ENCODE measurements at places on chromosomes 11 and 22.

DNA sequence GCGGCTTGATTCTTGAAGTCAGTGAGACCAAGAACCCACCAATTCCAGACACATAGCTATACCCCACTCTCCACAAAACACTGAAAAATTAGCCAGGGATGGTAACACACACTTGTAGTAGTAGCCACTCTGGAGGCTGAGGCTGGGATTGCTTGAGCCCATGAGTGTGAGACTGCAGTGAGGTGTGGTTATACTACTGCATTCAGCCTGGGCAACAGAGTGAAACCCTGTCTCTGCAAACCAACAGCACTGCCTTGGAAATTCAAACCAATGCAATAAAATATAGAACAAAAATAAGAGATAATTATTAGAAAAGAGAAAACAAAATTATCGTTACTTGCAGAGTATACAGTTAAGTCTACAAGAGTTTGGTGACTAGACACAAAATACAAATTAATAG, 20.2 kb upstream of the PRDM10 start:
- no peak for DNase-seq

GRCh38 chr11:2272946-2273280, 2.5 kb upstream of the ASCL2 start:
- DNase-seq = no peak

DNA sequence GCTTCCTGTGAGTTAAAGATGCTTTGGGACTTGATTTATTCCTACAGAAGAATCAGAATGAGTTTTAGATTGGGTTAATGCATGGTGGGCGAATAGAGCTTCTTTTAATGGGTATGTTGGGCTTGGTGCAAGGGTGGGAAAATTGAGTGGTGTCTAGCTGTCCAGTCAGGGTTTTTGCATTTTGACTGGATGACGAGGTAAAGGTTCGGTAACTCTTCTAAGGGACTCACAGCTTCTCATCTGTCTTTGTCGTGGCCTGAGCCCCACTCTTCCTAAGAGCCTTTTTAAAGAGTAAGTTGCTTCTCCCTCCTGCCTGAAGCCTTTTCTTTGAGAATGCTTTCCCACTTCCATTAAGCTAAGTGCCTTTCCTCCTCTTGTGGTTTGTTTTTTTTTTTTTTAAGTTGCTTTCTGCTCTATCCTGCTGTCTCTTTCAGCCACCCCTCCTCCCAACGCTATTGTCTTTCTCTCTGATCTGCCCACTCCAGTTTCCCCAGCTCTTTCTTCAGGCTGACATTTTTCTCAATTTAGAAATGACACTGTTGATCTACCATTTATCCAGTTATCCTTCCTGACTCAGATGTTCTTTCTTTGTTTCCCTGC, 1.1 kb downstream of the DPF2 start:
- no peak for DNase-seq

GRCh38 chr22:22712092-22712658, 67.8 kb downstream of the GGTLC2 start:
- DNase-seq = no peak

- DNase-seq = no peak
Observed at GRCh38 chr11:76008474-76008873, 193.5 kb downstream of the UVRAG start.

DNA sequence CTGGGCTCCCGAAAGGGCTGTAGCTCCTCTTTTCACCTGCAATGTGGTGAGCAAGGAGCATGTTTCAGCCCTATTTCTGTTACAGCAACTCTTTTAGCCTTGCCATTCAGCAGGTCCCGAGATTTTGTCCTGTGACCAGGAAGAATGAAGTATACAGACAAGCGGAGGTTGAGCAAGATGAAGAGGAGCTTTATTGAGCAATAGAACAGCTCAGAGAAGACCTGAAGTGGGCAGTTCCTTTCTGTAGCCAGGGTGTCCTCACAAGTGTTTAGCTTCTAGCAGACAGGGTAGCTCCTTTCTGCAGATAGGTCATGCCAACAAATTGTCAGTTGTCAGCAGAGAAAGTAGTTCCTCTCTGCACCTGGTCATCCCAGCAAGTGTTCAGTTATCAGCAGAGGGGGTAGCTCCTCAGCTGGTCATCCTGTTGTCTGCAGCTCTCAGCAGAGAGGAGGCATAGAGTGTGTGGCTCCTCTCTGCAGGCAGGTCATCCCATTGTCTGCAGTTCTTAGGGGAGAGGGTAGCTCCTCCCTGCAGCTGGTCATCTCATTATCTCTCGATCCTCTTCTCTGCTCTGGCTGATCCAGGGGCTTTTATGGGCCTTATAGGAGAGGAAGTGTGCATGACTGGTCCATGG, 5.4 kb upstream of the OR56A4 start:
- DNase-seq = no peak

GRCh38 chr11:113684496-113684895, 21.6 kb downstream of the TMPRSS5 start:
- DNase-seq = no peak

- no peak for DNase-seq
Observed at GRCh38 chr22:44256085-44256484, 56.7 kb downstream of the SHISAL1 start.

- DNase-seq = no peak
Observed at GRCh38 chr11:61258546-61258945, 17.6 kb downstream of the PGA5 start.

GRCh38 chr11:131666006-131666405, 295.6 kb downstream of the NTM start:
- no peak for DNase-seq

DNA sequence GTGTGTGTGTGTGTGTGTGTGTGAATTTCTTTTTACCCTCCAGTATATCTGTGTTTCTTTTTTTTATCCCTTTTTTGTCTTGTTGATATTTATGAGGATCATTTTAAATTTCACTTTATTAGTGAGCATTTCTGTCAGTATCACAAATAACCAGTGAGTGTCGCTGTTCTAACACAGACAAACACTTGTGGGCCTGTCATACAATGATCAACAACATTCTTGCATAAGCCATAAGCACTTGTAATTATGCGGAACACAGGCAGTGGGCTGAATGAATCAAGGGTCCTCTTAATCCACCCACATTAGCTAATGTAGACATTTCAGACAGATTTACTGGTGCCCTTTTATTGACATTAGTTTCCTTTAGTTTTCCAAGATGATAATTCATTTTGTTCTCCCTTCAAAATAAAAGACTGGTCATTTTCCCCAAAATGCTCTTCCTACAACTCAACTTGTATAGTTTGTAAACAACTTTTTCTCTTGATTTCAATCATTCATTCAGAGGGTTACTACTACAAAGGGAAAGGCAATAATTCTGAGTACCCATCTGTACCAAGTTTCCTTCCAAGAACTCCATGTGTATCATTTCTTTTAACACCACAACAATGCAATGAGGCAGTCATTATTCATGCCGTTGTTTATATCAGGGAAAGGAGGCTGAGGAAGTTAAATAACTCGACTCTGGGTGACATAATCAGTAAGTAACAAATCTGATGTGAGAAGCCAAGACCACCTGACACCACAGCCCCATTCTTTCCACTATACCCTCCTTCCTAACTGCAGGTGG, 34.5 kb upstream of the ANO3 start:
- no peak for DNase-seq

DNA sequence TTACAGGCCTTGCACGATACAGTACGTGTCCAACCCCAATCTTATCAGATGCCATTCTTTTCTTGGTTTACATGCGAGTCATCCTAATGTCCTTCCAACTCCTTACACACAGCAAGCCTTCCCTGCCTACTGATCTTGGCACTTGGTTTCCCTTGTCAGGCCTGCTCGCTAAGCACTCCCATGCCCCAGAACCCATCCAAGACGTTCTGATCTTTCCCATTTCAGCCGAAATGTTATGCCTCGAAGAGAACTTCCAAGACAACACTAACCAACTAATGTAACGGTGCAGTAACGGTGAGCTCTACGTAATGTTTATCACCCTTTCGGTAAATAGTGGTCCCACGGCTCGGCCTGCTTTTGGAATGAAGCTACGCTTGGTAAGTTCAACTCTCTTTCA, 521 bp downstream of the PES1 start:
- no peak for DNase-seq

- DNase-seq = no peak
Observed at GRCh38 chr11:22341588-22341931, 3.4 kb downstream of the SLC17A6 start.

DNA sequence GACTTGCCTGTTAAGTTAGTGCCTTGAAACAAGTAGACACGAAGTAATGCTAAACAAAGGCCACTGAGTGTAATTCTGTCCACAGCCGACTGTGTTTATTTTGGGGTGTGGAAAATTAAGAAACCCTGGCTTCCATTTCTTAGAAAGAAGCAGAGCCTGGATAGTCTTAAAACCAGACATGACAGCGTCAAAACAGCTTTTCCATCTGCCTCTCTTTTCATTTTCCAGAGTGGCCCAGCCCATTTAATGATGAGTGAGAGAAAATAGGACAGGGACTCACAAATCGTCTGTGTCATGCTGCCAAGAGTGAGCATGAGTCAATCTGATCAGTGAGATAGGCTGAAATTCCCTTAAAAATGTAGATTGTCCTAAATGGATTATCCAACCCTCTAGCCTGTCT, 485.9 kb downstream of the JRKL start:
- no peak for DNase-seq

DNA sequence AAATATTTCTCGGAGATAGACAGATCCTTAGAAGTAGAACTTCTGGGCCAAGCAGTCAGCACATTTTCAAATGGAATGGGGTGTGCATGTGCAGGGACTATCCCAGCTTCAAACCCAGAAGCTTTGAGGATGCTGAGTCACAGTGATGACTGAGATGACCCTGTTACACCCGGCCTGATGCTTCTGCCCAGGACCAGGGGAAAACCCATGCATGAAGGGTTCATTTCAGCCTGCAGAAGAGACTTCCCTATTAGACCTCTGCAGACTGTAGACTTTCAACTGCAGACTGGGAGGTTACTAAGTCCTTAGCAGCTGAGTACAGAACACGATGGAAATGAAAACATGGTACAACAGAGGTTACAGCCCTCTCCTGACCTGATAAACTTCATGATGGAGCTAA, 3.6 kb upstream of the OR2AT4 start:
- DNase-seq = no peak

- peak; percentile 12 for DNase-seq
Observed at GRCh38 chr11:2776351-2777061, 76.7 kb upstream of the KCNQ1OT1 start.

DNA sequence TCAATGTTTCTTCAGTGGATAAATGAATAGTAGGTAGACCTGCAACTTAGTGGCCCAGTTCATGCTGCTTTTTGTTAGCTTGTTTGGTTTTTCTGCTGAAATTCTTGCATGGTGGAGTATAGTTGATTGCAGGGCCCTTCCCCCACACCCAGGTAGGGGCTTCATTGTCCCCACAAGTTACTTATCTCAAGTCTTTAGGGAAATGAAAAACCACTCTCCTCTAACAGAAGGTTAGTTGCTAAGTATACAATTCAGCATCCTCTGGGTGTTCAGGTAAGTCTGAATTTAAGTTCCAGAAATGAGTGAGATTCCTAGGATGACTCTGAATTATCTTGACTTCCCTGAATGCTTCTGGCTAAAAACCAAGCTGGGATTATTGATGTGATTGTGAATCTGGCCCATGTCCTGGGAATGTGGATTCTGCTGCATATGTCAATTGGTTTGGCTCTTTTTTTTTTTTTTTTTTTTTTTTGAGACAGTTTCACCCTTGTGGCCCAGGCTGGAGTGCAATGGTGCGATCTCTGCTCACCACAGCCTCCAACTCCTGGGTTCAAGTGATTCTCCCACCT, 40.3 kb downstream of the BCL2L13 start:
- no peak for DNase-seq

GRCh38 chr11:69686452-69686851, 11.3 kb upstream of the LTO1 start:
- no peak for DNase-seq
